ENCODE measurements at places on chromosomes 12 and 14.

DNA sequence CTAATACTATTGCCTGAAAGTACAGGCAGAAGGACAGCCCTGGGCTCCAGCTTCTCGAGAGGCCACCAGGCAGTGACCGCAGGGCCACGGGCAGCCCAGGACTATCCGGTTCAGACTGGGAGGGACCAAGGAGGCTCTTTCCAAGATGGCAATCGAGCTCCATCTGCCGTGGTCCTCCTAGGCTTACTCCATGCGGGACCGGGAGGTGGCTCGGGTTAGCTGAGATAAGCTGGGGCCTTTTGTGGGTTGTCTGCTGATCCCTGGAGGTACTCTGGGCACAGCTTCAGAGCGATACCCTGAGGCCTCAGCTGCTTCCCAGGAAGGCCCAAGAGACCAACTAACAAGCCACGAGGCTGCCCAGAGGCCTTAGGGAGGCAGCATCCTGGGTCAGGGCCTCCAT is 33.1 kb downstream of the SNRNP35 start:
- no peak for DNase-seq

DNA sequence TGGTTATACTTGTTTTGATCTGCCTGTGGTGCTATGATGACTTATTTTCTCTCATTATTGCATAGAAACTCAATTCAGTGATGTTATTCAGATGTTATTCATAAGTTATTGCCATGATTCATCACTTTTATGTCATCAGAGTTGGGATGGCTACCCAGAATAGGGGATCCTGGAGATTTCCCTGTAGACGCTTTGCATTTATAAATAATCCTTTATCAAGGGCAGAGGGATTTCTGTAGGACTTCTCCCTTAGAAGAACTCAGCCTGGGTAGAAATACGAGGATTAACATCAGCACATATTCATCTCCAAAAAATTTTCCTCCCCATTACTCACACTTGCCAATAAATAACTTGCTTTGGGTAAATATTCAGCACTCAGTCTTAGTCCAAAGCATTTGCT is 4.9 kb downstream of the GPRC5A start:
- DNase-seq: no peak

DNA sequence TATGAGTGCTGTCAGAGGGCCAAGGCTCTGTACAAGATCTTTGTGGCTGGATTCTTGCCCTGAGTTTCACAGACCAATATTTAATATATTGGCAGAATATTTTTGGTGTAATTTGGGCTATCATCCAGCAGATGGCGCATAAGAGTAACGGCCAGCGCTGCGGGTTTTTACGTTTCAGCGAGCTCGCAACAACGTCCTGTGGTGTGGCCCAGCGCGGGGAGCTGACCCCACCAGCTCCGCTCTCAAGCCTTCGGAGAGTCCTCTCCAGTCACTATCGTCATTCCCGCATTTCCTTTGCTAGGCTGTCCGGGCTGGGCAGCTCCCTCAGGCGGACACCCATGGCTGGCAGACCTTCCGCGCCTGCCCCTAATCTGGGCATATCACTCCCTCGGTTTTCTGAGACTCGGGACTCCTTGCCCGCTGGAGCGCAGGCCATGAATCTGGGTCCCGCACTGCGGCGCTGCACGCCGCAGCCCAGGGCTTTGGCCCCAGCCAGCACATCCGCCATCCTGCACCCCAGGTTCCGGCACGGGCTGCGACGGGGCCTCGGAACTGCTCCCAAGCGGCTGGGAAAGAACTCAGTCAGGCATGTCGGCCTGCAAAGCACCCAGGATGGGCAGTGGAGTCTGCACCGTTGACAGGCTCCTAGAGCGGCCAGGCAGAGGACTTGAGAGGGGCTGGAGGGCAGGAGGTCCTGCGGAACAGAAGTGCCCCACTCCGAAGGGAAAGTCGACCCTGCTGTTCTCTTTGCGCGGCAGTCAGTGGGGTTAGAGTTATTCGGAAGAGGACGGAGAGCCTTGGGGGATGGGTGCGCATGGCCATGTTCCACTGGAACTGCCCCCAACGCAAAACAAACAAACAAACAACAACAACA is 18.4 kb downstream of the OLR1 start:
- peak; percentile 47 for DNase-seq

DNA sequence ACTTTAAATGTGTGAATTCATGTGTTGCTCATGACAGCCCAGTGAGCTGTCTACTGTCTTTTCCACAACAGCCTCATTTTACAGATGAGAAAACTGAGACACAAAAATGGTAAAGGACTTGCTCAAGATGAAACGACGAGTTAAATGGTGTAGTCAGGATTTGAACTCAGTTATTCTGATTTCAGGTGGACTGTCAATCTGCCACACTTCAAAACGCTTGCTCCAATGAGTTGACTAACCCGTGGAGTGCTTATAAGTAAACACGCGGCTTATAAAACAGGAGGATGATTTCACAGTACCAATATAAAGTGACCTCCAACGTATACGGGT is 652 bp upstream of the POLE2 start:
- no peak for DNase-seq

GRCh38 chr14:90892970-90893369 is 76.7 kb upstream of the TTC7B start:
- DNase-seq: no peak

DNA sequence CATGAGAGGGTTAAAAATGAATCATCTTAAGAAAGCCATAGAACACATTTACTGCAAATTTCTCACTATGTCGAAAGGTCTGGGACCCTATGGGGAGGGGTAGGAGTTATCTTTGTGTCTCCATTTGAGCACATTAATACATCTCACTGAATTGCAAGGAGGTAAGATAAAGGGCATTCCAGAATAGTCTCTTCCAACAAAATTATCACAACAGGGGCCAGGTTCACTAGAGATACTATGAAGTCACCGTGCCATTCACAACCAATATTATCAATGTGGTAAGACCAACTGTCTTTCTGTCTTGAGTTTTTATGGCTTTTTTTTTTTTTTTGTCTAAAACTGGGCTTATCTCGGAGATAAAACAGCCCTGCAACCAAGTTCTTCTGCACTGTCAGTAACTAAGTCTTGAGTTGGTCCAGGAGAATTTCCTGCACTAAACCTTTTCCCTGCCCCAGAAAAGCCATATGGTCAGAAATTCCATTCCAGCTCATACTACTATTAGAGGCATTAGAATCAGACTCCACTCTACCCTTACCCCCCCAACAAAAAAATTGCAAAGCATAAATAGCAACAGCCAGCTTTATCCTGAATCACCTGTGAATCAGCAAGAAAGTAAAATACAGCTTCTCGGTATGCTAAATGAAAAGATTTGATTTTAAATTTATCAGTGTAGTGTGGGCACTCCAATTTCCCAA is 79.7 kb downstream of the PTPRR start:
- DNase-seq: no peak

DNA sequence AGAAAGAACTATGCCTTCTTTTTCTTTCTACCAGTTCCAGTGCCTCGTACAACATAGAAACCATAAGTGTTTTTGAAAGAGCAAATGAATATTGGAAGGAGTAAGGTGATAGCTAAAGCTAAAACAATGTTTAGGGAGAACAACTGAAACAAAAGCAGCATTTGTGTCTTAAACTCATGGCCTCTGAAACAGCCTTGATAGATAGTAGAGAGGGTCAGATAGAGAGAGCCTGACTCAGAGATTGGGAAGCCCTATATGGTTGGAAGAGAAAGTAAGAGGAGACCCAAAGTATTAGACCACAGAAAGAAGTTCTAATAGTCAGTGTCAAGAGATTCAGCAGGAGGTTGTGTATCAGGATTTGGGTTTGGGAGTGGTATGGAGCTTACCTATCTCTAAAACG is 79.6 kb upstream of the IFNG-AS1 start:
- no peak for DNase-seq

DNA sequence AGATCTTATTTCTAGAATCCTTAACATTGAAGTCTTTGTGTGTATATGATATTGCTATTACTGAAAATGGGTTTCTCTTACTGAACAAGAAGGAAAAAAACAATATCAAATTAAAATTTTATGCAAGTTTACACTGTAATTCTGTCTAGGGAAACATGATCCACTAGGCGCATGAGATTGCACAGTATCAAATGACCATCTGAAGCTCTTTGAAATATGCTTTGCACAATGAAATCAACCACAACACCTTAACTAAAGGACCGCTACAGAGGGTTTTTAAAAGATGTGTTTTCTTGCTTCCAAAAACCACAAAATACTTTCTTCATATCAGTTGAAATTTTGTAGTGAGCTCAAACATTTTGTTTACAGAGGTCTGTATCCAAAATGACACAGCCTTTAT is 15.1 kb upstream of the KERA start:
- DNase-seq: no peak

DNA sequence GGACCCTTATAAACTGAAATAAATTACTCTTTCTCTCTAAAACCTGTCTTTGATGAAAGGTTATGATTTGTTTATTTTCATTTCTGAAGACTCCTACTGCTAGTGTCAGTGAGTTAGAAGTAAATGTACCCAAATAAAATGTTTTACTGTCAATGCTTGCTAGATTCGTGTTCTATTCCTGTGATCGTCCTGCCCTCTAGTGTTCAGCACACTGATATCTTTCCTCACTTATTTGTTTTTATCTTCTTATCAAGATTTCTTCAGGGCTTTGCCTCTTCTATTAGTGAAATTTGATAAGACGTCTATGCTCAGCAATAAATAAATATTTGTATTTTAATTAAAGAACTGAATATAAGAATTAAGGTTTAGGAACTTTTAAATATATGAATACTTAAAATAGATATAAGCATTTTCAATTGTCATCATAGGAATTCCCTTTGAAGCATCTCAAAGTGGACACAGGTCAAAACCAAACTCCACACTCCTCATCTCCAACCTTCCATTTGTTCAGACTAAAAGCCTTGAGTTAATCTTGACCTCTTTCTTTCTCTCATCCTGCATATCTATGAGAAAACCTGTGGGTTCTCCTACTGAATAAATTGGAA is 75.8 kb downstream of the C12orf50 start:
- DNase-seq: no peak

DNA sequence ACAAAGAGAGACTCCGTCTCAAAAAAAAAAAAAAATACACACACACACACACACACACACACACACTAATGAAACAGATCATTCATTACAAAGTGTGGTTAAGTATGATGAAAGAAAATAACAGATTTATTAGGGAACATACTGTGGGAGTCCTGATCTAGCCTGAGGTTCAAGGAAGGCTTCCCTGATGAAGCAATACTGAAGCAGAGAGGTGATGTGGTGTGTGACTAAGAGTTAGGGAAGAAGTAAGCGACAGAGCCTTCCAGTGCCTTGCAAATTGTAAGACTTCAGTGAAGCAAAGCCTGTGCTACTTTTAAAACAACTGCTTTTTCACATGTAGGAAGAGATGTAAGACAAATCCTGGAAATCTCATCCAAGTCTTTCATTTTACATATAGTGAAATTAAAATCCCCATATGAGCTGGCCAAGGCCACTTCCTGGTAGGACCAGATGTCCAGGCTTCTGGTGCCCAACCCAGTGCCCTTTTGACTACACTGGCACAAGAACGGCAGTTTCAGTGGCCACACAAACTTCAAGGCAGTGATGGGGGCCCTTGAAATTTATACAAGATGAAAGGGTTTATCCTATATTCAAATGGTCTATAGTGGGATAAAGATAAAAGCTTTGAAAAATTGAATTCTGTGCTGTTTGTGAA is 86.2 kb downstream of the STON2 start:
- peak; percentile 58 for DNase-seq

DNA sequence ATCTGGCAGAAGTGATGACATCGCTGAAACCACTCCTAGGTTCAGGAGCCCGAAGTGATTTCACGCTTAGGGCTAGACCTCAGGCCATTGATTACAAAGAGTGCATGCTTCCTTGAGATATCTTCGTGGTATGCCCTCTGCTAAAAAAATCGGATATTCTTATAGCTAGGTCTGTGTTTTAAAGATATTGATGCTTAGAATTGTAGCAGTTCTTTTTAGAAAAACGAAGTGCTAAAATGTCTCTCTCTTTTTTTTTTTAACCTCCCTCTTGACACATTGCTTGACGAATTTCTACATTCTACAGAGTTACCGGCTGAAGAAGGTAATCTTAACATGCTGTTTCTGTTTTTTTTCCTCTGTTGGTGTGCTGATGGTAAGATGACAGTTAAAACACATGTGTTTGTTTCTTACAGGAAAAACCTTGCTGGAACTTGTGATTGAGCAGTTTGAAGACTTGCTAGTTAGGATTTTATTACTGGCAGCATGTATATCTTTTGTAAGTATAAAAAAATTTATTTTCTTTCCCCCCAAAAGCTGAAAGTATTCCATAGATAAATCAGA is 1.3 kb downstream of the ATP2A2 start:
- DNase-seq: no peak

DNA sequence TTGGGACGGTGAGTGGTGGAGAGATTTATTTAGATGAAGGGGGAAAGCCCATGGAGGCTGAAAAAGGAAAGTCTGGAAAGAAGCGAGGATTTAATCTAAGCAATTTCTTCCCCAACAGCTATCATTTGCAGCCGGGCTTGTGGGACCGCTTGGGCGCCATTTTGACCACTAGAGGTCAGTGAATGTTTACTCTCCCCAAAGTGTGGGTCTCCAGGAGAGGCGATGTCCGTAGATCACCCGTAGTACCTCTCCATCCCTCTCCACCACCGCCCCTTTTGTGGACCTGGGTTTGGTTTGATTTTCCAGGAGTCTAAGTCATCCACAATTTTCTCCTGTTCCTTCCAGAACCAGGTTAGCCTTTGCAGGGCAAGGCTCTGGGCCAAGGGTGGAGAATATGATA is 91.2 kb upstream of the PARP11 start:
- no peak for DNase-seq

GRCh38 chr12:116620124-116620491 is 60.9 kb downstream of the MAP1LC3B2 start:
- no peak for DNase-seq

DNA sequence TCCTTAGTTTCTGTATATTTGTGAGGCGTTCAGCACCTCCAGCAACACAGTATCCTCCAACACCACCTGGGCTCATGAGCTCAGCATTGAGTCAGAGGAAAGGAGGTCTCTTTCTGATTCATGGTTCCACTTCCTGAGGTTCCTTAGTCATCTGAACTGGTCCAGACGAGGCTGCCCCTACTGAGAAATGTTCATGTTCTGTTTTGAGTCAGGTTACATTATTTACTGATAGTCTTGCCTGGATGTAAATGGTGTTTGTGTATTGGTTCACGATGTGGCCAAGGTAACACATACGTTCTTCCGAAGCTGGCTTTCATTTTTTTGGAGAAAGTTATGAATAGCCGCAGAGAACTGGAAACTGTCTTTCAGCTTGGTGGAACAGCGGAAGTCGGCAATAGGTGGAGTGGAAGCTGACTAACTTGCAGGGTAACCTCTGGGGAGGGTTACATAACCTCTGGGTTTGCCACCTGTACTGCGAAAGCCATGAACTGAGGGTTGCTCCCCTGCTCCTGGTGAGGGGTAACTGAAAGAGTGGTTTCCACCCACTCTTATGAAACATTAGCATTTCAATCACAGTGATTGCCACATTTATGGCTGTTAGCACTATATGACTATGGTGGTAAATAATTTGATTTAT is 42.2 kb upstream of the MANSC4 start:
- no peak for DNase-seq

All from breast epithelium (tissue), 4 donors.